ENCODE measurements at places on chromosomes 16 and 17.

DNA sequence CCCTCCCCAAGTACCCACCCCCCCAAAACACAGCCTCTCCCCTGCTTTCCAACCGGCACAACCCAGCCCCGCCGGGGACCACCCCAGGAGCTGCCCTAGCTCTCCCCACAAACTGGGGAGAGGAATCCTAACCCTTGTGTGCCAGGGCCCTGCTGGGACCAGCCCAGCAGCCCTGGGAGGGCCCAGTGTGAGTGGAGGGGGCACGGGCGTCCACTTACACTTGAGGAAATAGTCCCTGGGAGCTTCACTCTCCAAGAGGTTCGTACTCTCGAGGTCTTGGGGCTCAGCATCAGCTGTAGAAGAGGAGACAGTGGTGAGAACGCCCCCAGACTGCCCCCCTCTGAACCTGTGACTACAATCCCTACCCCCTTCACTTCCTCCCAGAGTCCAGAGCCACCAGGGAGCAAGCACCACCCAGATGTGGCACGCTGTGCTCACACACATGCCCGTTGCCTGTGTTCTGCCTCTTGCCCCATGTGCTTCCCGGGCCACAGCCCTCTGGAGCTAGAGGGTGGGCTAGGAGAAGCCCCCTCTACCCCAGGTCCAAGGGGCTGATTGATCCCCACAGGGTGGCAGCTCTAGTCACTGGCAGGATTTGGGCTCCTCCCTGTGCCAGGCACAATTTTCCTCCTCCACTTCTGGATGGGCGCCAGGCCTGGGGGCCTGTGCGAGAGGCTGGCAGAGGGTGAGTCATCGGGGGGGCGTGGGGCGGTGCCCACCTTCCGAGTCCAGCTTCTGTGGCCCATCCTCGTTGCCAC is 3.0 kb downstream of the TRIM47 start:
- DNase-seq: no peak

DNA sequence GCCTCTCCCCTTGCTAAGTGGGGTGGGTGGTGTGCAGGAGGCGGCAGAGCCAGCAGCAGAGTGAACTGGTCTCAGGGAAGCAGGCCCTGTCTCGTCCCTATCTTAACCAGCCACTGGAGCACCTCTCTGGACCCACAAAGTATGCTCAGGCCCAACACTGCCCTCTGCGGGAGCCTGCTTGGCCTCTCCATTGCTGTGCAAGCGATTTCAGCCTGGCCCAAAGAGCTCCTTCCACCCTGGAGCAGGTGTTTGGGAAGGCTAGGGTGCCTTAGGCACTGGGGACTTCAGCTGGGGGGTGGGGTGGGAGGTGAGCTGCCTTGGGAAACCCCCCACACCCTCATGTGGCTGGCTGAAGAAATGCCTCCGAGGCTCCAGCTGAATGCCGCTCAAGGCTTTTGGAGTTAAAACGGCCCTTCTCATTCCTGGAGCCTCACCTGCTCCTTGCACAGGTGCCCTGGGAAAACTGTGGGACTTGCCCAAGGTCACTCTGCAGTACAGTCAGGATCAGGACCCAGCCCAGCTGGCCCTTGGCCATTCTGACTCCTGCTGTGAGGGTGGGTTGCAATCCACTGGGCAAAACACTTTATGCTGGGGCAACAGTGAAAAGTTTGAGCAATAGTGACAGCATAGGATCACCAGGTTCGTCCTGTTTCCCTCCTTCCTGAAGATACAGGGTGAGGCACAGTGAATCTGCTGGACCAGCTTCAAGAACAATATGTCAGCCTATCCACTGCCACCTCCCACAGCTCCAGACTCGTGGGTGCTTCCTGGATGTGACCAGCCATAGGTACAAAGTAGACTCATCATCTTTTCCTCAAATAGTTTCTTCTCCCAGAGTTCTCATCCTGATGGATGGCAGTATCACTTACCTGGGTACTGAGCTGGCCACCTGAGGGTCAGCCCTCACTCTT is 5.9 kb upstream of the UBE2O start:
- DNase-seq: peak; percentile 50

DNA sequence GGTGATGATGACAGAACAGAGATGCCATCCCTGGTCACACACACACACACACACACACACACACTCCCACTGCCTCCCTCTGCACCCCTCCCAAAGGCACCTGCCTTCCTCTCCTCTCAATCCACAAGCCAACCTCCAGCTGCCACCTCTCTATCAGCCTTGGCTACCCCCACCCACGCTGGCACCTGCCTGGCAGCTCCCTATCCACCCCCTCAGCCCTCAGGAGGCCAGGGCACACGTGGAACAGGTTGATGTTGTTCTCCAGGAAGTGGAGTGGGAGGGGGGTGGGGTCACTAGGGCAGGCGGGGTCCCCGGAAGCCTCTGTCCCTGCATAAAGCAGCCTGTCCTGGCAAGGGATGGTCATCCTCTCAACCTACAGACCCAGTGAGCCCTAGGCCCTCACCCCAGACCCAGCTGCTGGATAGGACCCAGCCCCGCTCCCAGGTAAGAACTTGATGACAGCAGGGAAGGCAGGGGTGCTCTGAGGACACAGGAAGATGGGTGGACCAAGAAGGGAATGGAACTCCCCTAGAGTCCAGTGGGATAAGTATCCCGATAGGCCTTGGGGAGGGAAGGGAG is at the start of gene GSDMA:
GSDMA (plus strand) TSS at position 363 of the 579 bp plus-strand sequence. CDS start 2,684 bp downstream, outside the sequence.
- no peak for DNase-seq

DNA sequence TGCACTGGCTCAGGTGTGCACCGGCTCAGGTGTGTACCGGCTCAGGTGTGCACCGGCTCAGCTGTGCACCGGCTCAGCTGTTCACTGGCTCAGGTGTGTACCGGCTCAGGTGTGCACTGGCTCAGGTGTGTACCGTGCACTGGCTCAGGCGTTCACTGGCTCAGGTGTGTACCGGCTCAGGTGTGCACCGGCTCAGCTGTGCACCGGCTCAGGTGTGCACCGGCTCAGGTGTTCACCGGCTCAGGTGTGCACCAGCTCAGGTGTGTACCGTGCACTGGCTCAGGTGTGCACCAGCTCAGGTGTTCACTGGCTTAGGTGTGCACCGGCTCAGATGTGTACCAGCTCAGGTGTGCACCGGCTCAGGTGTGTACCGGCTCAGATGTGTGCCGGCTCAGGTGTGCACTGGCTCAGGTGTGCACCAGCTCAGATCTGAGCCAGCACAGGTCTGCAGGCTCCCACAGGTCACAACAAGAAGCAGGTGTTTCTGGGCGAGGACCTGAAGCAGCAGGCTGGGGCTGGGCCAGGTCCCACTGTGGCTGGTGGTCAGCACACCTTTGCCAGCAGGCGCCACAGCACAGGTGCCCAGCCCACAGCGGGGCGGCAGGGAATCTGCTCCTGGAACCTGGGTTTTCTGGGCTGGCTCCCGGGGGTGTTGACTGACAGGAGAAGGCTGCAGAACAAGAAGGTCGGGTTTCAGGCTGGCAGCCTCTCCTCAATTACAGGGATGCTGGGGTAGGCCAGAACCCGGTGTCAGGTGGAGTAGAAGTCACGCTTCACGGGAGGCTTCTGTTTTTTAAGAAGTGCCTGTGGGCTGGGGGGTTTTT is 17.2 kb downstream of the METRNL start:
- no peak for DNase-seq

GRCh38 chr16:54191163-54191562 is 95.4 kb downstream of the IRX3 start:
- DNase-seq: no peak

Measured in astrocyte of the spinal cord (primary cell).